ENCODE measurements at places on chromosomes 5 and 9.

- DNase-seq = no peak
These were observed 311.5 kb upstream of the DAP start for GRCh38 chr5:11072568-11072967.

- no peak for DNase-seq
These were observed 1.5 kb downstream of the TRIM41 start for GRCh38 chr5:181224390-181225229.

GRCh38 chr5:10353241-10354047 lies at the start of gene MARCHF6:
Gene MARCHF6 (plus strand): TSS chr5:10353695. CDS start chr5:10353899, 204 bp downstream.
- peak; percentile 98 for DNase-seq

- DNase-seq = no peak
These were observed 92.2 kb upstream of the SARDH start for GRCh38 chr9:133830310-133830709.

DNA sequence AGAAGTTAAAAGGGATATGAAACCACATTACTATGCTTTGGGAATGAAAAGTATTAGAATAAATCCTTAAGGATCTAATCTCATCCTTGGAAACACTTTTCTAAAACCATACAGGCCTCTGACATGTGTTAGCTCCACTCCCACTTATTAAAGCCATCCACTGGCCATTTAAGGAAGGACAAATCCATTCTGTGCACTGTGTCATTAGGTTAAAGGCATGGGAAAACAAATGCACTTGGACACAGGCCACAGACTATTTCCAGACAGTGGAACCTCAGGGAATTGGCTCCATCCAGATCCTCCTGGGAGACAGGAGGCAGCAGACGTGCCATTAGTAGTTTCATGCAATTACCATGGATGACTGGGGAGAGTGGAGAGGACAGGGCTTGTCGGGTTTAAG lies 454.9 kb downstream of the ENC1 start:
- no peak for DNase-seq

DNA sequence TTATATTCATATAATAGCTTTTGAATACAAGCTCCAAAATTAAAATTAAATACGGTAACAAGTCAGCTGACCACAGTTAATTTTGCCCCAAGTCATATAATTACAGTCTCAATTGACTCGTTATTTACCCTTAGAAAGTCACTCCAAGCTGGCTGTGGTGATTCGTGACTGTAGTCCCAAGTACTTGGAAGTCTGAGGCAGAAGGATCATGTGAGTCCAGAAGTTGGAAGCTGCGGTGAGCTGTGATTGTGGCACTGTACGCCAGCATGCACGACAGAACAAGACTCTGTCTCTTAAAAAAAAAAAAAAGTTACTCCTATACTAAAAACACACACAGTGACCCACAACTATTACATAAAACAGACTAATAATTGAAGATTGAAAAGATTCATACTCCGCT lies 31.6 kb upstream of the DTWD2 start:
- peak; percentile 18 for DNase-seq

DNA sequence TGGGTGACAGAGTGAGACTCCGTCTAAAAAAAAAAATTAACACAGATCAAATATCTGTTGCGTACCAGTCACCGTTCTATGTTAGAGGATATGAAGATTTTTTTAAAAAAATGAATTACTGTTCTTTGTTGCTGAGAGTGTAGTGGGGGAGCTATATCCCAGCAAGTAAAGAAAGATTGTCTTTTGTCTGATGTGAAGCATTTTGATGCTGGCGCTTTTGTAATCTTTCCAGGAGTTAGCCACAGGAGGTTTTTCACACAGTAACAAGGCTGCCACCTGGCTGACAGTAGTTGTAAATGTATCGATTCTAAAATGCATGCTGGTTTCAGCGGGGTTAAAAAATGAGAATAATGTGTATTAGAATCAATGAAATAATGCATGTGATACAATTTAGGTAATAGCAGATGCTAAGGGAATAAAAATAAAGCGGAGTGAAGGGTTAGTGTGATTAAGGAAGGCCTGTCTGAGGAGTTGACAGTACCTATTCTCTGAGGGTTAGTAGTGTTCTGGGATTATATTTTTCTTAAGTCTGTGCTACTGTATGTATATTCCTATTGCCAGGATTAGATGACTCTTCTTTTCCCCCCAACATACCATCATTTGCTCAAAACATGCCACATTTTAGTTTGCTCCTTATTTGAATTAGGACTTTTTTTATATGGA lies 3.4 kb downstream of the LMNB1 start:
- peak; percentile 55 for DNase-seq

DNA sequence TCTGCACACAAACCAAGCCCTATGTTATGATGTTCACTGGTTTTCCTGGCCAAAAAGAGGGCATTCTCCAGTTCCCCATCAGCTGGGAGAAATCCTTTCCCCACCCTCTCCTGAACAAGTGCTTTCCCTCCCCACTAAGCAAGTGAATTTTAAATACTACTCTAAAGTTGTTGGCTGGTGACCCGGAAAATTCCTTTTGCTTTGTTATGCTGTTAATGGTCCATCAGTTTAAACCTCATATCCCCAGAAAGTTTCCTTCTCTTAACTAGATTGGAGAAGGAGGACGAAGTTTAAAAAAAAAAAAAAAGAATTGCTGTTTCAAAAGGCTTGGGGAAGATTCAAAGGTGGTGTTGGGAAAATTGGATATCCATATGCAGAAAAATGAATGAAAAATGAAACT lies 21.9 kb upstream of the SPRY4 start:
- no peak for DNase-seq

DNA sequence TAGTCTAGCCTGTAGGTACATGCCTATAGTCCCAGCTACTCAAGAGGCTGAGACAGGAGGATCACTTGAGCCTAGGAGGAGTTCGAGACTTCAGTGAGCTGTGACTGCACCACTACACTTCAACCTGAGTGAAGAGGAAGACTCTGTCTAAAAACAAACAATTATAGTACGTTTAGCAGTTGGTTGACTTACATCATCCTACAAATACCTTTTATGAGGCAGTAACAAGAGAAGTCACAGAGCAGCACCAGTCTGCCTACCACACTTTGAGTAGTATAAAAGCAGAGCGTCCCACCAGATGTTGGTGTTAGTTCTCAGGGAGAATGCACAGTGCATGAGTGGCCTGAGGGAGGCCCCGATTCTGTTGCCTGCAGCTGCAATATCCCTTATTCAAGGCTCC lies 16.1 kb downstream of the ZFR start:
- no peak for DNase-seq

DNA sequence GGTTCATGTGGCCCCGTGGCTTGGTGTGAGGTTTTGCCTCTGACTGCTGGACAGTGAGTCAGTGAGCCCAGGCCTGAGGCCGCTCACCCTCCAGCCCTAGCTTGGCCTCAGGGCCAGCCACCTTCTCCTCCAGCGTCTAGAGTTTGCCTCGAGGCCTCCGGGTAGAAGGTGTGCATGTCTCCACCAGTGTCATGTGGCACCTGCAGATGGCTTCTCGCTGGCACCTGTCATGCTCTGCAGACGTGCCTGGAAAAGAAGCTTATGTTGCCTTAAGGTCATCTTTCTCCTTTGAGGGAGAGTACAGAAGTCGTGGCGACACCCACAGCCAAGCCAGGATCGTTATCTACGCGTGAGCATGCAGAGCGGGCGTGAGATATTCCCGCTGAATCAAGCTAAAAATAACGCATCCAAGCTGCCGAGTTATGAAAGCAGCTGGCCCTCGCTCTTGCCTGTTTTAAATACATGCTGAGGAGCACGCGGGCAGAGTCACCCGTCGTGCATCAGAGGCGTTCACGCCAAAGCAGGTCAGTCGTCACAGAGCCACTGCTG lies 79.7 kb upstream of the FCN2 start:
- no peak for DNase-seq

- no peak for DNase-seq
These were observed 167.3 kb downstream of the KDM4C start for GRCh38 chr9:6924988-6925563.

DNA sequence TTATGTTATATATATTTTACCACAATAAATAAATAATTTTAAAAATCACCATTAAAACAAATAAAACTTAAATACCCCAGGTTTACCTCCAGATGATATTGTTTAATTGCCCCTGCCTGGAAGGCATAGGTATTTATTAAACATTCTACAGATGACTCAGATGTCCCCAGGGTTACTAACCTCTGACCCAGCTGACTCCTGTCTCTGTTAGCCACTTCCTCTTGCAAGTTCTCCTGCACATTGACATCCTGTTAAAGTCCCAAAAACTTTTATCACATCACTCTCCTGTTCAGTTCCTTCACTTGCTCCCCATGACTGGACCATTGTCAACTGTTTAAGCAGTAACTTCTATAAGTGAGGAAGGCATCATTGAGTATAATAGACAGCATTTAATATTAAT lies 37.0 kb upstream of the RAB3C start:
- no peak for DNase-seq

- DNase-seq = peak; percentile 60
These were observed 2.0 kb downstream of the GALNT12 start for GRCh38 chr9:98809311-98810101.

DNA sequence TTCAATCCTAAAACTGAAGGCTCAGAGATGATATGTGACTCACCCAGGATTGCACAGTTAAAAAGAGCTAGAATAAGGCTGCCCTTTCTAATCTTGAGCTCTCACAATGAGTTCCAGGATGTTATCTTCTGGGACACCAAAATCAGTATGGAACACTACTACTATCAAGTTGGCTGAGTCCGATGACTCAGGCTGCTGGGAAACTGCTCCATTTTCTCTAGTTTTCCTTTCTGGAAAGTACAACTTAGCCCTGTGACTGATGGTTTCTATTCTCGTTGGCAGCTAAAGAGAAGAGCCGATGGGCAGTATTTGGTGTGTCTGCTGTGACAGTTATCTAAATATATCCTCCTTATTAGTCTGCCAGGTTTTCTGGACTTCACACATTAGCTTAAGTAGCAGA lies 37.9 kb upstream of the DPYSL3 start:
- no peak for DNase-seq

DNA sequence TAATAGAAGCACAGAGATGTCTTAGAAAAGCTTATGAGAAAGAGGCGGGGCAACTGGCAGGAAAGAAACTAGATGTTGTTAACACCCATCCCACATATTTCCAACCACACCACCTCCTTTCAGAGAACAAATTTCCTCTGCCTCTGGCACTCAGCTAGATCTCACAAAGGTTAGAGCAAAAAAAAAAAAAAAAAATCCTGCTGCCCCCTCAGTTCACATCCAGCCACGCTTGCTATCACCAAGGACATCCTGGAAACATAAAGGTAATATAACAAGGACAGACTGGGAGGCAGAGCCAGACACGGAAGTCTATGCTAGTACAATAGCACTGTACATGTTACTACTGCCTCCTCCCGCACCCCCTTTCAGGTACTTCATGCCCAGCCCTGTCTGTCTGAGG lies 238.0 kb upstream of the PTGER4 start:
- no peak for DNase-seq

GRCh38 chr9:37037503-37038301 lies 3.6 kb upstream of the PAX5 start:
- DNase-seq = no peak

GRCh38 chr9:127707766-127708165 lies 978 bp downstream of the CFAP157 start:
- DNase-seq = no peak

GRCh38 chr9:121447321-121447834 lies 52.3 kb downstream of the GGTA1 start:
- no peak for DNase-seq

GRCh38 chr5:119512277-119512676 lies 60.0 kb downstream of the HSD17B4 start:
- DNase-seq = no peak

GRCh38 chr5:132668706-132669454 lies 4.9 kb upstream of the IL4 start:
- DNase-seq = no peak

GRCh38 chr5:79418276-79418675 lies 95.7 kb downstream of the HOMER1 start:
- no peak for DNase-seq

DNA sequence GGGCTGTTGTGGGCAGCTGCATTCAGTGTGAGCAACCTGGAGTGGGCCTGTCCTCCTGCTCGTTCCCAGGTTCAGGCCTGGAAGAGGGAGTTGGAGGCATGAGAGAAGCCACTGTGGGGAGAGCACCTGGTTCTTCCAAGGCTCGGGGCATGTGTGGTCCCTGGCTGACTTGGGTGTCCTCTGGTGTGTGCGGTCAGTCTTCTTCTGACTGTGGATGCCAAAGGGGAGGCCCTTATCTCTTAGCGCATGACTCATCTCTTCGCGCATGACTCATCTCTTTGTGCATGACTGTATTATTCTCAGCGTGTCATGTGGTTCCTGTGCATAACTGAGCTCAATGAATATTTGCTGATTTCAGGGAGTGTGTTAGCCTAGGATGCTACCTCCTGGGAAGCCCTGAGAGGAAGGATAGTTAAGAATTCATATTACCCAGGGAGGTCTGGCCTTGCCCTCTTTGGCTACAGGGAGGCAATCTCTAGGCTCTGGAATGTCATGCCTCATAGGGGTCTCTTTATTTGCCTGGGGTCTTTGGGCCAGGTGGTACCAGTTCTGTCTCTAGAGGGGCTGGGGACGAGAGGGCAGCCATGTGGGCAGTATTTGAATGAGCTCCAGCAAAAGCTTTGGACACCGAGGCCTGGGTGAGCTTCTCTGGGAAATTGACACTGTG lies 188.7 kb downstream of the HSPA4 start:
- DNase-seq = no peak

DNA sequence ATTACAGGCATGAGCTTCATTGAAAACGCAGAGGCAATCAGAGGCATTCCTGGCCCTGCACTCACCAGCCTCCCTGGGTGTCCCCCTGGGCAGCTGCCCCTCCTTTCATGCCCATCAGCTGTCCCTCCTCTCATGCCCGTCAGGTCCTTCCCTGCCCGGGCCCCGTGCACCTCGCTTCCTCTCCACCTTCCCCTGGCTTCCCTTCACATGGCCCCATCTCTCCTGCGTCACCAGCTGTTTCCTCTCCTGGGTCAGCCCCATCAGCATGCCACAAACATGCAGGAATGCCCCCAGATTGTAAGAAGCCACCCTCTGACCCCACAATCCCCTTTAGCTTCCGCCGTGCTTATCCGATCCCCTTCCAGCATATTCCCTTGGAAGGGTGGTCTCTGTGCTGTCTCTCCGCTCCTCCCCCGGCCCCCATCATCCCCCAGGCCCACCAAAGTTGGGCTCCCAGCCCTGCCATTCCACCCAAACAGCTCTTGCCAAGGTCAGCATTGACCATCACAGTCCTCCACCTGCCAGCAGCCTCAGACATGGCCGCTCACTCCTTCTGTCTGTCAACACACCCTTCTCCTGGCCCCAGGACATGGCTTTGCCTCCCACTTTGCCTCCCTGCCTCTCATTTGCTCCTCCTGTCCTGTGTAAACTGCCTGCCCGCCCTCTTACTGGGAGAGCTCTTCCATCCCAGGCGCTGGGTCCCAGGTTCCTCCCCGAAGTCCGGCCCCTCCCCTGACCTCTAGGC lies 98.6 kb upstream of the IER5L start:
- DNase-seq = peak; percentile 7

GRCh38 chr9:73138516-73138915 lies 13.1 kb upstream of the ANXA1 start:
- no peak for DNase-seq

GRCh38 chr9:133521122-133522072 lies 3.4 kb downstream of the MYMK start:
- peak; percentile 67 for DNase-seq

- DNase-seq = no peak
These were observed 43.9 kb downstream of the P4HA2 start for GRCh38 chr5:132183723-132184122.

- DNase-seq = peak; percentile 77
These were observed 76.4 kb downstream of the EHMT1 start for GRCh38 chr9:137694962-137695875.
